Stimulated activated CD4-positive, alpha-beta T cell treated with anti-CD3 and anti-CD28 coated beads, Interleukin-15, amount 100 ng/mL, for 1 hour (primary cell): ENCODE measurements at places on chromosomes 7 and 10.

DNA sequence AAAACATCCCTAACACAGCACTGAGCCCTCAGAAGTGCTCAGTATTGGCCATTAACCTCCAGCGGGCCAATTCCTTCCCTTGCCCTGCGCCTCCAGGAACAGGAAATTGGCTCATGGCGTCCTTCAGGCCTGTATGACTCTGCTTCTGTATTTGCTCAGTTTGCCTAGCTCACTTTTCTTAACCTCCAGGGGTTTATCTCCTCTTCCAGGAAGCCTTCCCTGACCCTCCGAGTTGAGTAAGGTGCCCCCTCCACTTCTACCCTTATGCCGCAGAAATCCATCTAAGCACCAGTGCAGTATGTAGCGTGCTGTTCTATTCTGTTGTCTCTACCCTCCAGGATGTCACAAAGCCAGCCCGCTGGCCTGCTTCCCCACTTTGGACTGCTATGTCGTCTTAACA lies 1.1 kb upstream of the SFXN4 start:
- DNase-seq = no peak

GRCh38 chr10:1408651-1409367 lies 328.5 kb downstream of the ADARB2 start:
- DNase-seq = no peak

DNA sequence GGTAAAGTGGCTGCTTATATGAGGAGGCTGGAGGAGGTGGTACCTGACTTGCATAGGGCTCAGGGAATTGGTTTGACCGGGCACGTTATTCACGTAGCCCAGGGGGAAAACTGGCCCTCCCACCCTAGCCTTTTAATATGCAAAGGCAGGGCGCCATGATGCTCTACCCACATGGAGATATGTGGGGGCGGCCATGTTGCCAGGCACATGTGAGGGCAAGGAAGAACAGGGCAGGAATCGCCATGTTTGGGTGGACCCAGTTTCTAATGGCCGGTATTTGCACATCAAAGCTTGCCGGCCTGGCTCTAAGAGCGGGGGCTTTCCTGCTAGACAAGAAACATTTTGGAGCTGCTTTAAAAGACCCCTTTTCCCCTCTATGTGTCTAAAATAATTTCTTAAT lies 949.7 kb upstream of the C7orf33 start:
- DNase-seq = no peak

DNA sequence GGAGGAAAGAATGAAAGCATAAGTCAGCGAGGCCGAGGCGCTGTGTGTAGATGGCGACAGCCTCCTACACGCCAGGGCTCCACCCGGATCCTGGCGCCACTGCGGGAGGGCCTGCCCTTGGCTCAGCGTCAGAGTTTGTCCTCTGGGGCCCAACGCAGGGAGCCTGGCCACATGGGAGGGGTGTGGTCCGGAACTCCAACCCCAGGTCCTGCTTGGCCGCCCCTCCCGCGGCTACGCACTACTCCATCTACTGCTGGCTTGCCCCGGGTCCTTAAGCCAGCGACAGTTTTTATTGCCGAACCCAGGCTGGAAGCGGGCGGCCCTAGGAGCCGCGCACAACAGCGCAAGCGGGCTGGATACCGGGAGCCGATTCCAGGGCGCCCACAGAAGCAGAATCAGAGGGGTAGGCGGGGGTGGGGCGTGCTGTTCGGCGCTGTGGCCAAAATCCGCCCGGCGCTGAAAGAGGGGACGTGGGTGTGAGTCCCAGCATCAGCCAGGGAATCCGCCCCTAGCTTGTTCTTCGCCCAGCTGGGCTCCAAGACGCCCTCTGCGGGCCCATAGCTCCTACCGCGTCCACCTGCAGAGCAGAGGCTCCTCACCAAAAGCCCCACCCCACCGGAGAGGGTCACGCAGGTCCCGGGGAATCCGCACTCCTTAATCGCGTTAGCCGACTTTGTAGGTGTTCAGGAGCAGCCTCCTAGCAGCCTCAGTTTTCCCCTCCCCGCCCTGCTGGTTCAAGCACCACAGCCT lies 4.5 kb downstream of the KAZALD1 start:
- DNase-seq = no peak

GRCh38 chr10:62095181-62096122 lies 173.2 kb downstream of the RTKN2 start:
- DNase-seq = no peak

GRCh38 chr7:25952261-25953057 lies 199.5 kb upstream of the NFE2L3 start:
- no peak for DNase-seq

DNA sequence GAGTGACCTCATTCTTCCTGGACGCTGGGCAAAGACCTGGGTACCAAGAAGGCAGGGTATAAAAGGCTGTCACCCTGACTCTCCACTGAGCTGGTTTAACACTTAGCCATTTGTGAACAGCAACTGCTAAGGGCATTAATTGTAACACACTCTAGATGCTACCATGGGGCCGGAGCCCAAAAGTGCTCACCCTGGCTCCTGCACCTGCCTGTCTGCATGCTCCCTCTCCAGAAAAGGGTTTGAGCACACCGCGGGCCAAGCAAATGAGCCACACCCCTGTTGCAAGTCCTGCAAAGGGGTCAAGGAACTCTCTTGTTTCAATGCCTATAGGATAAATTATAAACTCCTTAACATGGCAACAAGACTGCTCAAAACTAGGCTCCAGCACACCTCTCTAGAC lies 114.8 kb downstream of the TEX36 start:
- no peak for DNase-seq

DNA sequence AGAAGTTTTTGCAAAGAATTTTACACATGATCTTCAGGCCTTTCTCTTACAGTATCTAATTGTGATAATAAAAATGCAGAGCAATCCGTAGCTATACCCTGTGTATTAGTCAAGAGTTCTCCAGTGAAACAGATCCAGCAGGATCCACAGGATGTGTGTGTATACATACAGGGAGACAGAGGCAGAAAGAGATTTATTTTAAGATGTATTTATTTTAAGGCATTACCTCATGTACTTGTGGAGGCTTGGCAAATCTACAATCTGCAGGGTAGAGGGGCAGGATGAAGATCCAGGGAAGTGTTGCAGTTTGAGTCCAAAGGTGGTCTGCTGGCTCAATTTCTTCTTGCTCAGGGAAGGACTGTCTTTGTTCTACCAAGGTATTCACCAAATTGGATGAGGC lies 41.7 kb downstream of the ARHGAP12 start:
- no peak for DNase-seq

GRCh38 chr7:20268824-20269223 lies 51.6 kb upstream of the MACC1 start:
- no peak for DNase-seq

GRCh38 chr7:94972296-94972695 lies 64.9 kb downstream of the PPP1R9A start:
- DNase-seq = no peak

- DNase-seq = no peak
These were observed 20.4 kb upstream of the ZNF488 start for GRCh38 chr10:47404446-47404845.

DNA sequence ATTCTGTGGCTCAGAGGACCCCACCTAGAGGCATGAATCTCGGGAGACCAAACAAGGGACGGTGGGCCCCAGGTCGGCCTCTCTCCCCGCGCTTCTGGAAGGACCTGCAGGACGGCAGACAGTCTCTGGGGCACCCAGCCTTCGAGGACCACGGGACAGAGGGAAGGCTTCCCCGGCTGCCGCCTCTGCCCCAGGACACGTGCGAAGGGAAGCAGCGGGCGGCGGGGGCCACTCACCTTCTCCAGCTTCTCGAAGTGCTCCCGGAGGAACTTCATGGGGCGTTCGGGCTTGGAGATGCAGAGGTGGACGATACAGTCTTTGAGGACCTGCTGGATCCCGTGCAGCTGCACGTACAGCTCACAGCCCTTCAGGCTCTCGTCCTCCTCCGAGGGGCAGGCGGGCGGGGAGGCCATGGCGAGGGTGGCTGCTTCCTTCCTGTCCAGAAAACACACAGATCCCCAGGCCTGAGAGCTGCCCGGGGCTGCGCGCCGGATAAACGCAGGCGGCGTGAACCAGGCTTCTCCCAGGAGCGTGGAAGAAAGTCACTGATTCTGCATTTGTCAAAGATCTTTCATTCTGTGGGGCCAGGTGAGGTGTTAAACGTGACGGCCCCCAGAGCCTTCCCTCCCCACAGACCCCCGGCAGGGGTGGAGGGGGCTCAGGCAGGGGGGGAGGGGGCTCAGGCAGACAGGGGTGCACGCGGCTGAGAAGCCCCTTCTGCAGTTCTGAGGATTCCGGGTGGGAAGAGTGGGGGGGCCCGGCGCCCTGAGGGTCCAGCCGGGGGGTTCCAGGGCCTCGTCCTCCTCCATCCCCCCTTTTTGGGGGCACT lies 15.2 kb upstream of the DNAAF5 start:
- DNase-seq = no peak

DNA sequence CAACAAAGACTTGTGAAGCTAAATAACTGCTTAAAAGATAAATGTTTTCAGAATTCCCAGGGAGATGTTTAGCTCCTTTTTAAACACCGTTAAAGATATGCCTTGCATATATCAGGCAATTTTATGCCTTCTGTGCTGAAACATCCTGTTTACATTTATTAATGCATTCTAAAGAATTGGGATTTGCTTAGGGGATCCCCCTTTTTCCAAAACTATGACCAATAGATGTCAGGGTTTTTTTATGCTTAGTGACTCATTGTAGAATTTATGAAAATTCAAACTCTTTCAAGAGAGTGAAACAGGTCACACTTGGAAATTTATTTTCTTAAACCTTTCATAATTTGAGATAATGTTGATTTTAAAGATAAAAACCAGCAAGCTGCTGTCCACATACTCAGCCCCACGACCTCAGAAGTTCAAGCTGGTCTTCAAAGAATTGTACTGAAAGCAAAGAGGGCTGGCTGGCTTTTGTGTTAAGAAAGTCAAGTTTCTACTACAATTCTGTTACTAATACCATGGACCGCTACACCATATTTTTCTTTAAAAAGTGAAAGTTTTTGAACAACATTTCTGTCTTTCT lies 411.8 kb downstream of the ETV1 start:
- no peak for DNase-seq

GRCh38 chr10:46546591-46547540 lies 9.6 kb downstream of the GPRIN2 start:
- DNase-seq = peak; percentile 1

DNA sequence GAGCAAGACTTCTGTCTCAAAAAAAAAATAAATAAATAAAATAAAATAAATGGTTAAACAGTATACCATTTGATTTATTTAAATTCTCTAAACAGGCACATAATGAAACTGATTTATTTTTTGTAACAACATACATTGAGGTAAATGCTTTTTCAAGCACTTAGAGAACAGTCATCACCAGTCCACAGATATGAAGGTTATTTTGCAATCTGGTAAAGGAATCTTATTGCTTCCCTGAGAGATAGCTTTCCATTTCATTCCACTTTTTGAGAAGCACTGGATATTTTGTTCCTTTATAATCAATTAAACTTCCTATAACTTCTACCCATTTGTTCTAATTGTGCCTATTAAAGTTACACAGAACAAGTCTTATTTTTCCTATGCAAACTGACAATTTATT lies 5.2 kb downstream of the CEP55 start:
- no peak for DNase-seq

GRCh38 chr10:97889461-97890265 lies 40.0 kb downstream of the GOLGA7B start:
- no peak for DNase-seq

GRCh38 chr7:44709945-44710596 lies 38.6 kb upstream of the ZMIZ2 start:
- no peak for DNase-seq

DNA sequence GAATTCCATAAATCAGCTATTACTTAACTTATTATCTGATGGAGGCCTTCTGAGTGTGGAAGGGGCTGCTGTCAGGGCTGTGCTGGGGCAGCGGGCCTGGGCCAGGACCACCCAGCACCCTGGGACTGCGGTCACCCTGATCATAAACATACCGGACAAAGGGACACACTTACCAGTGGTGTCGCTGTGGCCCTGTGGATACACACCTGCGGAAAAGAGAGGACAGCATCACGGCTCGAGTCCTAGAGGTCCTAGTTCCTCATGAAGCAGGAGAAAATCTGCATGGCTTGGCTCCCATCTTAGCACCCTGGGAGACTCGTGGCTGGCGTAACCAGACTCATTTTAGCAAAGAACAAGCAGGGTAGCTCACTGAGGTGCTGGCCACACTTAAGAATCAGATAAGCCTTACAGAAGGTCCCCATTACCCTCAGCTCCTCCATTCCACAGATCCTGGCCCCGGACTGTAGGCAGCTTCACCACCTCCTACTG lies 17.7 kb downstream of the IL15RA start:
- DNase-seq = no peak
